NCI-H446 (cell line): ENCODE measurements at places on chromosomes 1 and 21.

DNA sequence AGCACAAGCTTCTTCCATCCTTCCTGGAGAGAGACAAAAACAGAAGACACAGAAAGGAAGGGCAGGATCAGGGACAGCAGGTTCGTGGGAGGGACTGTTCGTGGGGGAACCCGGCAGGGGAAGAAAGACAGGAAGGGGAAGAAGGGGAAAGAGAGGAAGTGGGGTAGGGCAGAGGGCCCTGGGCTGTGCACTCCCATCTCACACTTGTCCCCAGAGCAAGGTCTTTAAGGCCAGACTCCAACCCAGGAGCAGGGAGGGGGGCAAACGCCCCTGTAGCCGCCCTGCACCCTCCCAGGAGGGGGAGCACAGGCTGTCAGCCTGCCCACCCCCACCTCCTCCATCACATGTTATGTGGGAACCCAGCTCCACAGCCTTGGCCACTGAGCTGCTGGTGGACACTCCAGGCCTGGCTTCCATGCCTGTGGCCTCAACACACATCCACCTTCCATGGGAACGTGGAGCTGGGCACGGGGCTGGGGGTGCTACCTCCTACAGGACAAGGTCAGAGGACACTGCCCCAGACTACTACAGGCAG lies 9.3 kb downstream of the SLC19A1 start:
- DNase-seq, result no peak

- DNase-seq, result no peak
Measured at GRCh38 chr1:161044535-161044907, 1.3 kb downstream of the USF1 start.

GRCh38 chr1:176602388-176603004 lies 139.5 kb downstream of the PAPPA2 start:
- DNase-seq, result no peak

DNA sequence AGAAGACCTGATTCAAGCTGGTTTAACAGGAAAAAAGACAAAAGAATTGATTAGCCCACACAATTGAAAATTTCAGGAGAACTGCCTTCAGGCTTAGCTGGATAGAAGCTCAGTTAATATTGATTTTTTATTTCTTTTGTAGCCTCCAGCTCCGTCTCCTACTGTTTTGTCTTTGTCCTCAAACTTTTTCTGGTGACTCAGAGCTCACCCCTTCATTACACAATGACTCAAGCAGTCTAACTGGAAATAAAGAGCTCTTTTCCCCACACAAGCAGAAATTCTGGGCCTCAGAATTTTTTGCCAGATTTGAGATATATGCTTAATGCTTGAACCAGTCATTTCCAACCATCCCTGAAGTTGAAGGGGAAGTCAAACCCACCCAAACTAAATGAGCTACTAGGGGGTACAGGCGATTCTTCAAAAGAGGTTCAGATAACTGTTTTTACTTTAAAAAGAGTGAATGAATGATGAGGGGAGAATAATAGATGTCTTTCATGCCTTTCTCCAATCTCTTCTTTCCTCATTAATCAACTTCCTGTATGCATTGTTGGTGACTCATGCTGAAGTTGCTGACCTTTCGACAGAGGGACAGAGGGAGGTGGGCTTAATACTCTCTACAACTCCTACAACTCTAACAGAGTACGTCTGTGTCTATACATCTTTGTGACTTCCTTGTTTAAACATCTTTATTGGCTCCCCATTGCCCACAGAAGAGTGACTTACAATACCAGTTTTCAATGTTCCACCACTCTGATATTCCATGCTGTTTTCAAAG lies 6.2 kb upstream of the ACP6 start:
- DNase-seq, result no peak

GRCh38 chr1:26555550-26555981 lies 26.0 kb downstream of the RPS6KA1 start:
- no peak for DNase-seq
